ENCODE measurements at places on chromosomes 16 and 17.

- DNase-seq, result no peak
Measured at GRCh38 chr17:32523017-32523680, 36.4 kb downstream of the CDK5R1 start.

DNA sequence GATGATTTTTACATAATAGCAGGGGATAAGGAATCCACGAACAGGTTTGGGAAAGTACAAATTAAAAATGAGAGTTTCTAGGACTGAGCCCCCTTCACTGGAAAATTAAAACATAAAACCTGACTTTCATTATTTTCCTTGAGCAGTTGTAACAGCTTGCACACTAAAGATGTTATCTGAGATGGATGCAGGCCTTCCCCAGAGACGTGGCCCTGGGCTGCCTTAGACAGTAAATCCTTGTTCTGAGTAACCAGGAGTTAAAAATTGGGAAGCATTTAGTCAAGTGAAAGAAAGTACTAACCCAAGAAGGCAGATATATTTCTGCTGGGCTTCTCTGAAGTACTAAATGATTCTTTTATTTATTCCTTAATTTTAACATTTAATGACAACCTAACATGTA, 432.2 kb upstream of the KIF2B start:
- no peak for DNase-seq

DNA sequence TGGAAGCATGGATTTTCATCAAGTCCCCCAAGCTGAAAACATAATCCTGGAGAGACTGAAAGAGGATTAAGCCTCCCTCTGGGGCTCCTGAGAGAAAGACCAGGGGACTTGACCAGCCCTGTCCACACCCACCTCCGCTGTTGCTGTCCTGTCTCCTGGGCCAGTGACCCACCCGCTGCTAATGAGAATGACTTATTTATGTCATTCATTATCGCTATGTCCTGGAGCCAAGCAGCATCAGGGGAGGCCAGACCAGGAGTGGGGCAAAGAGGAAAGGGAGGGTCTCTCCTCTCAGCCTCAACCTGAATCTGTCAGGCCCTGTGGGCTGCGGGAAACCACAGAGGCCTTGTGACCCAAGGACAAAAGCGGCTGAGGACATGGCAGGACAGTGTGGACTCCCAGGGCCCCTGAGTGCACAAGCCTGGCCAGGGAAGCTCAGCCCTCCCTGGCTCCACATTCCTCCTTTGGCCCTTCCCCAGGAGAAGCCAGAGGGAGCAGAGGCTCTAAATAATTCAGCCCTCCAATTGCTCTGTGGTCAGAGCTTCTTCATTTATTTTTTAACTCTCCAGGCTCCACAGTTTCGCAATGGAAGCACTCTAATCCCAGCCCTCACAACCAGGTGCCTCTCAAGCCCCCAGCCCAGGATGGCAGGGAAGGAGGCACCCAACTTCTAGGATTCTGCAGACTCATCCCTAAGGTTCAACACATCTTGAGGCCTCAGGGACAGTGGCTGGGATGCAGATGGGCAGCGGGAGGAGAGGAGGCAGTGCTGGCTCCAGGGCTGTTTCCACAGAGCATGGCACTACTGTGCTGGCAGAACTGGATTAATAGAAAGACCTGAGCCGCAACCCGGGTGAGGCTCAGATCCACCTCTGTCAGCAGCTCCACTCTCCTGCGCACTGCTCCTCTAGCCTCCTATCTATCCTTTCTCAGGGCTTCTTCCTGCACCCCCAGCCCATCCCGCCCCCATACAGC, 19.1 kb downstream of the CUEDC1 start:
- no peak for DNase-seq

DNA sequence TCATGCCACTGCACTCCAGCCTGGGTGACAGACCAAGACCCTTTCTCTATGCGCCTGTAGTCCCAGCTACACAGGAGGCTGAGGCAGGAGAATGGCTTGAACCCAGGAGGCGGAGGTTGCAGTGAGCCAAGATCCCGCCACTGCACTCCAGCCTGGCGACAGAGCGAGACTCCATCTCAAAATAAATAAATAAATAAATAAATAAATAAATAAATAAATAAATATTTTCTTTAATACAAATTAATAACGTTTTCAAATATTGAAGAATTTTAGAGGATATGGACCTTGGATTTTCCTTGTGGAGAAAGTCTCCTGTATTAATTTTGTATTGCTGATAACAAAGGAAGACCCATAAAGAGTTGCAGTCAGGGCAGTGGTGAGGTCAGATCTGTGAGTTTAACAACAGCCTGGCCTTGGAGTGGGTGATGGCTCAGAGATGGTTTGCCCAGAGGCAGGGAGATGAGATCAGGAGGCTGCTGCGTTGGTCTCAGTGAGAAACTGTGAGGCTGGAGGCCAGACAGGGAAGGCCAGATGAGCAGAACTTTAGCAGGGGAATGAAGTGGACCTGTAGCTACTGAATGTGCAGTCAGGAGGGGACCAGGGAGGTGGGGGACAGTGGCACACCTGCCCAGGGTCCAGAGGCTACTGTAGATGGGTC, 4.4 kb upstream of the ASGR1 start:
- no peak for DNase-seq

- DNase-seq, result no peak
Measured at GRCh38 chr16:23840310-23840709, 4.5 kb downstream of the PRKCB start.

All from AML-193 (cell line).